Esophagus squamous epithelium (tissue), 5 donors: ENCODE measurements at places on chromosomes 16 and 17.

GRCh38 chr17:48995304-48995973, 1.7 kb upstream of the IGF2BP1 start:
- DNase-seq, result no peak

DNA sequence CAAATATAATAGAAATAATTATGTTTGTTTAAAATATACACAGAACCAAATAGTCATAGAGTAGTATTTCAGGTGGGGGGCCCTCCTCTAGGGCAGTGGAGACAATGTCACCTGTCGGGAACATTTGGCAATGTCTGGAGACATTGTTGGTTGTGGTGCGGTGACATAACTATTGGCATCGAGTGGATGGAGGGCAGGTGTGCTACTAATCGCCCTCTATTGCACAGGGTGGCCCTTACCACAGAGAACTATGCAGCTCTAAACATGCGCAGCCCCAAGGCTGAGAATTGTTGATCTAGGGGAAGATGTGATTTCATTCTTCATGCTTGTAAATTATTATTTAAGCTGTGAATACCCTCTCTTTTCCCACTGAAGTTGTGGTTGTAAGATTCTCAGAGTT, 594.0 kb downstream of the WWOX start:
- DNase-seq, result no peak

DNA sequence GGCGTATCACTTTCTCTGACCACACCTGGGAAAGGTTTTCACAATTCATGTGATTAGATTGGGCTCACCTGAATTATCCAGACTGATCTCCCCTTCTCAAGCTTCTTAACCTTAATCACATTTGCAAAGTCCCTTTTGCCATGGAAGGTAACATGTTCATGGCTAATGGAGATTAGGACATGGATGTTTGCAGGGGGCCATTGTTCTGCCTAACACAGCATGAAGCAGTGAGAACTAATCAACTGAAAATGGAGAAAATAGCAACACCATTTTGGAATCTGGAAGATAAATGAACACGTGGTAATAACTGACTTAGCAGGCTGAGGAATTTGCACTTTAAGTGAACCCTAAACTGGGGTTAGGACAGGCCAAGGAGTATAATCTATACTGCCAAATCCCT, 25.0 kb upstream of the SBK1 start:
- no peak for DNase-seq

- no peak for DNase-seq
Observed at GRCh38 chr16:9034056-9034455, 57.4 kb upstream of the HAPSTR1 start.

DNA sequence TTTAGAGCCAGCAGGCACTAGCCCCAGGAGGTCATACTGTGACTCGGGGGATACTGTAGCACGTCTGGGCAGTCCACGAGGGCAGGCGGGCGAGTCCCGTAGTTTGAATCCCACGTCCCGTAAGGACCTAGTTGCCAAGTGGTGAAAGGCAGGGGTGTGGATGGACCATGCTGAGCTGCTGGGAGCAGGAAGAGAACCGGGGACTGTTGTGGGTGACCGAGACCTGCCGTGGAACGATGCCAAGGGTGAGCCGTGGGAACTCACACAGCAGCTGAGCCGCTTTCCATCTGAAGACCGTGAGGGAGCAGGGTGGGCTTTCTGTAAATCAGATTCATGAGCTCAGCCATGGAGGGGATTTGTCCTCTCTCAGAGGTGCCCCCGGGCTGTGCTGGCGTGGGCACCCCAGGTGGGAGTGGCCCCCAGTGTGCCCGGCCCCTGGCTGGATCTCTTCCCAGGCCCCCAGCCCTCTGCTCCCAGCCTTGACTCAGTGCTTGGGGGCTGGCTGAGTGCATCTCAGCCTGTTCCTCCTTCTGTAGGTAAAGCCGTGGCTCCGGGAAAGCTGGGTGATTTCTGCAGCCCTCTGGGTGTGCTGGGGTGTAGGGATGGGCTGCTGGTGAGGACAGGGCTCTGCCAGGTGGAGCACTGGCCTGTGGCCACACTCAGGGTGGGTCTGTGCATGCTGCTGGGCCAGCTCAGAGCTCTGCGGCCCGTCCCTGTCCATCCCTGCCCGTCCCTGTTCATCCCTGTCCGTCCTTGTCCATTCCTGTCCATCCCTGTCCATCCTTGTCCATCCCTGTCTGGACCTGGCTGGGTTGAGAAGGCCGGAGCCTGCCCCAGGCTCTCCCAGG, 13.6 kb downstream of the ASPSCR1 start:
- DNase-seq, result no peak

DNA sequence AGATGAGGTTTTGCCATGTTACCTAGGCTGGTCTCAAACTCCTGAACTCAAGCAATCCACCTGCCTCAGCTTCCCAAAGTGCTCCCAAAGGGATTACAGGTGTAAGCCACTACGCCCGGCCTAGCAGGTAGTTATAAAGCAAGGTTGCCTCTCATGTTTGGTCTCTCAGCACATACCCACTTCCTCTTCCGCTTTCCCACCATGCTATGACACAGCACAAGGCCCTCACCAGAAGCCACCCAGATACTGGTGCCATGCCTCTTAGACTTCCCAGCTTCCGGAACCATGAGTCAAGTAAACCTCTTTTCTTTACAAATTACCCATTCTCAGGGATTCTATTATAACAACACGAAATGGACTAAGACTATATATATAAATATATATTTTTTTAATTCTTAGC, 143.6 kb downstream of the COPRS start:
- no peak for DNase-seq

GRCh38 chr17:54749157-54749556, 151.5 kb upstream of the TOM1L1 start:
- DNase-seq, result no peak

- DNase-seq, result no peak
Observed at GRCh38 chr16:86354641-86355513, 155.4 kb upstream of the FOXF1 start.

GRCh38 chr16:69839240-69839688, 77.1 kb downstream of the WWP2 start:
- DNase-seq, result no peak

DNA sequence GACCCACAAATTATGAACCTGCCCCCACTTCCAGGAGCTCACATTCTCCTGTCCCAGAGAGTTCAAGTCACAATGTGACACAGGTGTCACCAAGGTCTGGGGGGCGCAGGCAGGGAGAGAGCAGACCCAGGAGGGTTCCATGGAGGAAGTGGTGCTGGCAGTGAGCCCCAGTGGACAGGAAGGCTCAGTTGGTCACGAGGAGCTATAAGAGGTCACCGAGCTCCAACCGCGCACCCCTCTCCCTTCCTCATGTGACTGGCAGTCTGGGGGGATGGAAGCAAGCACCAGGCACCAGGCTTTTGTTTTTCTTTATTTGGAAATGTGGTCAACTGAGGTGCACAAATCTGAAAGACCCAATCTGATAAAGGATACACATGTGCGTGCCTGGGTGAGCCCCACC, 2.5 kb downstream of the ITGAD start:
- no peak for DNase-seq

DNA sequence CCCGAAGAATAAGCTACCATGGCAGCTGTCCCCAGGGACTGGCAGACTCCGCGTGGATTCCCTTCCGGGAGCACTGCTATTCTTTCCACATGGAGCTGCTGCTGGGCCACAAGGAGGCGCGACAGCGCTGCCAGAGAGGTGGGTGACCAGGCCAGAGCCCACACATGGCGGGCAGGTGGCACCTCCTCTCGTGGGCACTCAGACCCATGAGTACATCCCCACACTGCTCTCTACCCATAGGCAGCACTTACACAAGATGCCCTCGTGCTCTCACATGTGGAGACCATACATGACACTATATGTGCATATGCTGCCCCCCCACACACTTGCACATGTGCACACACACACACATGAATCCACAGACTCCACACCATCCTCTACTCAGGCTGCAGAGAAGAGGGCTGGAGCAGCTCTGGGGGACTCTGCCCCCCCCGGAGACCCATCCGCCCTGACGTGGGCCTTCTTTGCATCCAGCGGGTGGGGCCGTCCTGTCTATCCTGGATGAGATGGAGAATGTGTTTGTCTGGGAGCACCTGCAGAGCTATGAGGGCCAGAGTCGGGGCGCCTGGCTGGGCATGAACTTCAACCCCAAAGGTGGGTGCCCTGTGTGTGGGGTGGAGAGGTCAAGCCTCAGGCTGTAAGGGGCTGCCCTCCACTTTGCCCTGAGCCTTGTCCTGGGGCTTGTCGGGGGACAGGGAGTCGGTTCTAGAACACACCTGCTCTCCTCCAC, 62.9 kb downstream of the MRC2 start:
- DNase-seq, result no peak

- DNase-seq, result no peak
Observed at GRCh38 chr16:74053826-74054225, 242.8 kb upstream of the PSMD7 start.

DNA sequence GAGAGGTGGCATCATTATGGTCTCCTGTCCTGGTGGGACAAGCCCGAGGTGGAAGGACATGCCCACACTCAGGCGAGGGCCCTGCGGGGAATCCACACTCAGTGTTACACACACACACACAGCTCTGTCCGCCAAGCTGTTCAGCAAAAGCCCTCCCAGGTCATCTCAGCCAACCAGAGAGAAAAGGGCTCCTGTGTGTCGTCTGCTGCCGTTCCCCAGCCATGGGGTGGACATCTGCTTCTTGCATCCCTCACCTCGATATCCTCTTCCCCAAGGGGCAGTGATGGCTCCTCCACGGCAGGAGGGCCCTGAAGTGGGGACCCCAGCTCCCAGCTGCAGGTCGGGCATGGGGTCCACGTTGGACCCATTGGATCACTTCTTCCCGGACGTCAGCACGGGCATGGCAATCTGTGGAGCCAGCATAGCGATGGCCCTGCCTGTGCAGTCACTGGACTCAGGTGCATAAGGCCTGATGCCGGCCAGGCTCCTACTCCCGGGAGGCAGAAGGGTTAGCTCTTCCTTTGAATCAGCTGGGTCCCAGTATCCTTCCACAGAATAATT, 290.1 kb downstream of the C16orf95 start:
- no peak for DNase-seq

- DNase-seq, result no peak
Observed at GRCh38 chr17:35073183-35073790, 9.8 kb upstream of the RFFL start.

DNA sequence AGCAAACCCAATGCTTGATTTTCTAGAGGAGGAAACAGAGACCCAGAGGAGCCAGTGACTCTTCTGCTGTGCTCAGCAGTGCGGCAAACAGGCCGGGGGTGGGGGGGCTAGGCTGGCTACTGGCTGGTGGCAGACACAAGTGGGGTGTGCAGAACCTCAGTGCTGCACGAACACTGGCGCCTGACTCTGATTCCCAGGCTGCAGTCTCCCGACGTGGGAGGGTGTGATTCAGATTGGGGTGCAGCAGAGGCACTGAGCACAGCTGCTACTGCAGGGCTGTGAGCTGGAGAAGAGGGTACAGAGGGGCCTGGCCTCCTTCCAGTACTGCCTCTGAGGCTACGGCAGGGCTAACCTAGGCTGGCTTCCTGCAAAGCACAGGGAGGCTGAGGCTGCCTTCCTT, 8.1 kb downstream of the RPL19 start:
- DNase-seq, result no peak
